Hippocampal formation (tissue), 2 donors: ENCODE measurements at places on chromosomes 16 and 17.

GRCh38 chr17:61400717-61401388, 1.2 kb downstream of the TBX2 start:
- no peak for DNase-seq

GRCh38 chr17:48181653-48182052, 74.1 kb downstream of the SNX11 start:
- DNase-seq = no peak

DNA sequence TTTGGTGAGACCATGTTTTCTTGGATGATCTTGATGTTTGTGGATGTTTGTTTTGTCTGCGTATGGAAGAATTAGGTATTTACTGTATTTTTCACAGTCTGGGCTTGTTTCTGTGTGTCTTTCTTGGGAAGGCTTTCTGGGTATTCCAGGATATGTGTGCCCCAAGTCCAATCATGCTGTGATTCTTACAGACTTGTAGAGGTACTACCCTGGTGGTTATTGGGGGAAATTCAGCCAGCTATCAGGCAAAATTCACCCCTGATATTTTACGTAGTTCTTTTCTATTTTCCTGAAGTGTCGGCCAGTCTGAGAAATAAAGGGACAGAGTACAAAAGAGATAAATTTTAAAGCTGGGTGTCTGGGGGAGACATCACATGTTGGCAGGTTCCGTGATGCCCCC, 33.4 kb upstream of the ARL4D start:
- DNase-seq = no peak

DNA sequence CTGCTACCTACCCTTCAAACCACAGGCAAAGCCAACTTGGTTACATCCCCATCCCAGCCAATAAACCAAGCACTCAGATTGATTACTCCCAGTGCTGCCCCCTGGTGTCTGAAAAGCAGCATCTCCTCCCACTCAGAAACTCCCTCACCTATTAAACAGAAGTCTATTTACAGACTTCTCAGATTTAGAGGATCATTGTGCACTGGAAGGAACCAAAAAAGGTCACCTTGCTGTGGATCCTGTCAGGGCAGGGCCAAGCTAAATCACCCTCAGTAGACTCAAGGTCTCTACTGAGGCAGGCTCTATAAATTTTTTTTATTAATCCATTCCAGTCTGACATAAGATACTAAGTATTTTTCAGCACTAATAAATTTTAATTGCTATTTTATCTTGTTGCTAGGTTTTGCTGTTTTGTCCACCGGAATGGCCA, 17.6 kb downstream of the HIGD1B start:
- peak; percentile 12 for DNase-seq

- DNase-seq = no peak
Measured at GRCh38 chr17:17413215-17413792, 63.5 kb upstream of the MED9 start.

- DNase-seq = peak; percentile 5
Measured at GRCh38 chr17:60416368-60416925, 5.8 kb upstream of the CHCT1 start.

GRCh38 chr17:28511858-28512461, 5.8 kb downstream of the FOXN1 start:
- no peak for DNase-seq

DNA sequence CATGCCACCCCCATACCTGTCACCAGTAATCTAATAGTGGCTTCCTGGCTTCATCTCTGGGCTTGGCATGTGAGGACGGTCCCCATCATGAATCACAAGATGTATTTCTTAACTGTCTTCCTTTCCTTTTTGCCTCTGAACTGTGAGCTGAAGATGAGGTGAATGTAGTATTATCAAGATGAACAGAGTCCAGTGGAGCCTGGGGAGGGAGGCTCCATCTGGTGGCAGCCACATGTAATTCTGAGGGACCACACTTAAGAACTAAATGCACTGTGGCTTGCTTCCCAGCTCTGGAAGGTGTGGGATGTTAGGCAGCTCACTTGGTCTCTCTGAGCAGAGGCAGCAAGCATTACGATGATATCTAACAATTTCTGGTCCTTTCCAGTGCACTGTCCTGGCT, 354.9 kb upstream of the ASIC2 start:
- DNase-seq = peak; percentile 33

GRCh38 chr16:46688101-46688653, 801 bp downstream of the VPS35 start:
- peak; percentile 40 for DNase-seq

DNA sequence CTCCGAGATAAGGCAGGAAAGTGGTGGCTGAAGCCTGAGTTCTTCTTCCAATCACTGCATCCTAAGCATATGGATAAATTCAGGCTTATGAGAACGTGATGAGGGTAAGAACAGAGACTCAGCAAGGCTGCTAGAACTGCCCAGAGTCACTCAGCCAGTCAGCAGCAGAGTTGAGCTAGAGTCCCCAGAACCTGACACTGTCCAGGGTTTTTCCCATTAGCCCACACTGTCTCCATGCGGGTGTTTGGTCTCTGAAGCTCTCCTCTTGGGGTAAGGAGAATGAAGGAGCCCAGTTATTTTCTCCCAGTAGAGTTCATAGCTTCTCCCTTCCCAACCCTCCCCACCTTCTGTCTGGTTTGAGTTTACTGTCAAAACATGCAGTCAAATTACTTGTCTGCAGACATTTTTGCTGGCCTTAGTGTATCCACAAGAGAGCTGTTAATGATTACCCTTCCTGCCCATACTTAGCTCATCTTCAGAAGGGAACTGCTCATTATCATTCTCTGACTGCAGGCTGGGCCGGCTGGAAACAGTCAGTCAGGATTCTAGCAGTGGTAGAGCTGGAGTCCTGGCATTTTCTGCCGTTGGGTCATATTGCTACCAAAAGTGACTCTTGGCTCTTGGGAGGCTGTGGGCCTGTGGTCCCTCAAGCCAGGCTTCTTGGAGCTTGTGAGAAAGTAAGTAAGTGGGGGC, 460.0 kb downstream of the HS3ST3B1 start:
- DNase-seq = no peak

- no peak for DNase-seq
Measured at GRCh38 chr17:12959441-12959840, 58.4 kb downstream of the ELAC2 start.

GRCh38 chr17:61053469-61053868, 346.2 kb upstream of the TBX2 start:
- DNase-seq = no peak

DNA sequence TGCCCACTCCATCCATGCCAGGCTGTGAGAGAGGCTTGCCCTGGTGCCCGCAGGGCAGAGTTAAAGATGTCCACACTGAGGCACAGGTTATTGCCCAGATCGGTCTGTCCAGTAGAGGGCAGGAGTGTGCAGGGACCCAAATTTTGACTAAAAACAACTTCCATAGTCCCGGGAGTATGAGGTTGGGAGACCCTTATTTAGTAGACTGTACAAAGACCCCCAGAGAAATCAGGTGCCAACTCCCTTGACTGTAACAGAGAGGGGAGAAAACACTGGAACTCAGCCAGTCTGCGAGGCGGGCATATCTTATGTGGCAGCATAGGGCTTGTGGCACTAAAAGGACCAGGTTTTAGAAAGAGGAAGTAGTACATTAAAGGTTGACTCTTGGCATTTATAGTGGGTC, 43.4 kb downstream of the HNF1B start:
- DNase-seq = no peak

- no peak for DNase-seq
Measured at GRCh38 chr16:495127-495748, 32.3 kb upstream of the CAPN15 start.

GRCh38 chr17:58084317-58084981, 1.2 kb downstream of the DYNLL2 start:
- DNase-seq = peak; percentile 24

DNA sequence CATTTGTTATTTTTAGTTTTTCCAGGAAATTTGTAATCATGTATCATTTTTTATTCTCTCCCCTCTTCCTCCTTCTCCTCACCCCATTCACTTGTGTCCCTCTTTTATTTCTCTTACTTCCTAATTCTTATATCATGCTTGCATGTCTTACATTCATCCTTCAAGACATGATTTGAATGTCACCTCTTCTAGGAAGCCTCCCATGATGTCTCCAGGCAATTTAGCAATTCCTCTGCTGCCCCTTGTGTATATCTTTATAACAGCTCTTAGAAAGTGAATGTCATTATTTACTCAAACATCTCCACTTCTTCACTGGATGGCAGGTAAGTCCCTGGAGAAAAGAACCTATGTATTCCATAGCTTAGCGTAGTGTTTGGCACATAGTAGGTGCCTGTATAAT, 7.8 kb downstream of the HNF1B start:
- no peak for DNase-seq

GRCh38 chr16:9622268-9622667, 530.8 kb downstream of the HAPSTR1 start:
- DNase-seq = no peak

GRCh38 chr16:83329441-83329840, 478.3 kb upstream of the HSBP1 start:
- no peak for DNase-seq

DNA sequence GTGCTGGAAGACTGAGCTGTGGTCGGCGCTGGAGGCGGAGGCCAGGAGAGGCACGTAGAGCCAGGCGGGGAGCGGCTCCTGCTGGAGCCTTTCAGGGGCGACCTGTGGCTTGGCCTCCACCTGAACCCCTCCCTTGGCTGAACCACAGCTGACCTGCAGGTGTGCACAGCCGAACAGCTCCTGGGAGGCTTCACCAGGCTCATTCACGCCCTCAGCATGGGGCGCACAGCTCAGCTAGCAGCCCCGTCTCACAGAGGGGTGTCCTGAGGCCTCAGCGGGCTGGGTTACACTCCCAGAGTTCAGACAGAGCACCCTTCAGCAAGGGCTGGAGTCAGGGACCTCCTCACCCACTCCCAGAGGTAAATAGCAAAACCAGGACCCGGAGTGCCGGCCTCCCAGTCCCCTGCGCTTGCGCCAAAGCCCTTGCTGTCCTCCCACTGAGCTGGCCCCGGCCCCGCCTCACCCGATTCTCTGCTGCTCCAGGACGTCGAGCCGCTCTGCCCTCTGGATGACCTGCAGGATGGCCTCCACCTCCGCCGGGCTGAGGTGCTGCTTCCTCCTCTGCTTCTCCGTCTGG, 31.7 kb downstream of the RPH3AL start:
- DNase-seq = no peak

- no peak for DNase-seq
Measured at GRCh38 chr16:35525979-35526590, 2066.7 kb downstream of the TP53TG3F start.

DNA sequence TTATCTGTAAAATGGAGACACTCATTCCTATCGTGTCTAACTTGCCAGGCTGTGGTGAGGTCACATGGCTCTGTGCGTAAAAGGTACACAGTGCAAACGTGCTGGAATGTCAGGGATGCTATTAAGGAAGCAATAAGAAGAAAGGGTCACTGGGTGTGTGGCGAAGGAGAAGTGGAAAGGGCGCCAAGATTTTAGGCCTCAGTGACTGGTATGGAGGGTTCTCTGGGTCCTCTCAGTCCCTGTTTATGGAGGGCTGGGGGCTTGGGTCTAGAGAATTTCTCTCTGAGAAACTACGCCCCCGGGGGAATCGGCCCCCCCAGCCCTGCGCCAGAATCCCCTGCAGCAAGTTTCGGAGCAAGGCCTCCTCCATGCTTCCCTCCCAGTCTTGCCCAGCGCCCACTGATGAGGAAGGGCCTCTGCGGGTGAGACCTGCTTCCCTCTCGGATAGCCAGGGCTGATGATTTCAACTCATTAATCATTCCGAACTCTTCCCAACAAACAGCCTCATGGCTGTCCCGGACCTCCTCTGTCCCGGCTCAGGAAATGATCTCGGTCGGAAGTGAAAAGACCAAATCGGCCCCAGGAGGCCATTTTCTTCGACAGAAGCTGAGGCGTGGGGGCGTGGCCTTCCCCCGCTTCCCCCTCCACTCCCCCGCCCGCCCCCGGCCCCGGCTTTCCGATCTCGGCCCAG, 1.2 kb upstream of the HEXIM1 start:
- DNase-seq = no peak

GRCh38 chr17:74842599-74843351, 16.9 kb downstream of the GRIN2C start:
- peak; percentile 69 for DNase-seq

GRCh38 chr16:67000384-67001351, 12.3 kb downstream of the CES4A start:
- DNase-seq = peak; percentile 78

DNA sequence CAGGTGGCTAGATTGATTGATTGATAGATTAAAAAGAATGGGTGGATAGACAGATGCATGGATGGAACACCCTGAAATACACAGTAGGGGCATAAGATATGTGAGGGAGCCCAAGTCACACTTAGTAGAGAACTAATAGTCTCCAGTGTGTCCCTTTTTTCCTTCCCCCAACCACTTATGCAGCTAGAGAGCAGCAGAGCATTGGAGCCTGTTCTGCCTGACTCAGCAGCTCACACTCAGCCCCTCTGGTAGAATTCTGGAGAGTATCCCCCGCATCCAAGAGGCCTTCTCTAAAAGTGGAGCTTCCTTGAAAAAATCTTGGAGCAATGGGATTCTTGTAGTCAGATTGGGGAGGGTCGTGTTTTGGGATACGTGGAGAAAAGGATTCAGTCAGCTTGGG, 20.5 kb upstream of the GPR139 start:
- no peak for DNase-seq

- no peak for DNase-seq
Measured at GRCh38 chr17:44766409-44767038, 7.7 kb downstream of the ADAM11 start.

DNA sequence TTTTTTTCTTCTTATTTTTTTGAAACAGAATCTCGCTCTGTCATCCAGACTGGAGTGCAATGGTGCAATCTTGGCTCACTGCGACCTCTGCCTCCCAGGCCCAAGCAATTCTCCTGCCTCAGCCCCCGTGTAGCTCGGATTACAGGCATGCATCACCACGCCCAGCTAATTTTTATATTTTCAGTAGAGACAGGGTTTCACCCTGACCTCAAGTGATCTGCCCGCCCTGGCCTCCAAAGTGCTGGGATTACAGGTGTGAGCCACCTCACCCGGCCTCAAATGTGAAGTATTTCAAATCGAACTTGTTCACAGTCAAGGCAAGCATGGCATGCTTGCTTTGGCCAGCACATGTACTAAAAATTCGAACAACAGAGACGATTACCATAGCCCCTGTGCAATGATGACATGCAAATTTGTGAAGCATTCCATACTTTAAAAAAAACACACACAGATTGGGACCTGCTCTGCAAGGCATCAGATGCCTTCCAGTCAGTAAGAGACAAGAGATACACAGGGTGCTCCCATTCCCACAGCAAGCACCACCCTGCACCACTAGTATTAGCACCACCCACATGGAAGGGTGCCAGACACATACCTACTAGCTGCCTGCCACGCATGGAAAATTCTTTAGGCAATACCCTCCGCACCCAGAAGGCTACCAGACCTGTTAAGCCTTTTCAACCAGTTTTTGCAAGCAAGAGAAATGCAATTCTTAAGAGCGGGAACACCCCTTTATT, 47.2 kb downstream of the ANKRD11 start:
- DNase-seq = no peak
